ENCODE measurements at places on chromosomes 1 and 21. TPM values are rescaled to one million over a fixed set of nuclear protein-coding genes. Genes with fewer than 3 reads are reported as not detected.
A peak's percentile ranks its signal among the peaks of the same experiment; 100 is the strongest.

- no peaks in the 10 kb centered on the region for H3K27me3 ChIP-seq
- no peak overlapping the region for H3K4me3 ChIP-seq
- H3K27ac ChIP-seq = no peak overlapping the region
- no peaks in the 10 kb centered on the region for H3K4me1 ChIP-seq
- DNase-seq = no peak
Observed at GRCh38 chr1:17892225-17892624, 137.1 kb downstream of the ACTL8 start.

DNA sequence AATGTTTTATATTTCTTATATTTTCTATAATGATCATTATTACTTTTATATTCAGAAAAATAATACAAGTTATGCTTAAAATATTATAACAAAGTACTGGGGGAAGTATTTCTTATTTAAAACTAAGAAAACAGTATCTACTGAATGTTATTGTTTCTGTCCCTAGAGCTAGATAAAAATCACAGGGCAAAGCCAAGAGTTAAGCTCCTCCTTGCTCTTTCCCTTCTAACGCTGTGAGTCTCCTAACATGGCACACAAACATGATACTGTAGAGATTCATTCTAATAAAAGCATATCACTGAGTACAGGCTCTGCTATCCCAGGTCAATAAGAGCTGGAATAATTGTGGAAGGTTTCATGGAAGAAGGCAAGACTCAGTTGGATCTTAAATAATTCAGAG, 53.4 kb downstream of the PTPN14 start:
- H3K27me3 ChIP-seq = no peaks in the 10 kb centered on the region
- no peak overlapping the region for H3K27ac ChIP-seq
- DNase-seq = no peak
- peaks cover 68% of the 10 kb centered on the region for H3K4me1 ChIP-seq
- no peak overlapping the region for H3K4me3 ChIP-seq
- H3K36me3 ChIP-seq = peaks cover under 1% of the 10 kb centered on the region

- no peak for DNase-seq
- peak overlapping the region; percentile 89 for H3K27ac ChIP-seq
- H3K27me3 ChIP-seq = no peaks in the 10 kb centered on the region
- peaks cover 1% of the 10 kb centered on the region for H3K36me3 ChIP-seq
- no peak overlapping the region for H3K4me3 ChIP-seq
Observed at GRCh38 chr1:43532716-43533115, 2.0 kb downstream of the PTPRF start.

The OR2M3 gene
- total RNA-seq = not detected

The SPAG17 gene
- total RNA-seq = not detected

The C4BPB gene
- 99.8 TPM for total RNA-seq

GRCh38 chr1:22860414-22860800, 112.3 kb downstream of the LACTBL1 start:
- H3K4me1 ChIP-seq = no peaks in the 10 kb centered on the region
- DNase-seq = no peak
- no peak overlapping the region for H3K4me3 ChIP-seq
- H3K27me3 ChIP-seq = no peaks in the 10 kb centered on the region
- H3K36me3 ChIP-seq = no peaks in the 10 kb centered on the region

GRCh38 chr1:27235827-27236226, 1.4 kb downstream of the WDTC1 start:
- peak overlapping the region; percentile 44 for H3K27ac ChIP-seq
- H3K27me3 ChIP-seq = no peaks in the 10 kb centered on the region
- no peaks in the 10 kb centered on the region for H3K36me3 ChIP-seq

- no peak for DNase-seq
- no peak overlapping the region for H3K27ac ChIP-seq
- no peaks in the 10 kb centered on the region for H3K27me3 ChIP-seq
- H3K4me3 ChIP-seq = no peak overlapping the region
Observed at GRCh38 chr1:42960122-42960390, 1.4 kb upstream of the SLC2A1 start.

DNA sequence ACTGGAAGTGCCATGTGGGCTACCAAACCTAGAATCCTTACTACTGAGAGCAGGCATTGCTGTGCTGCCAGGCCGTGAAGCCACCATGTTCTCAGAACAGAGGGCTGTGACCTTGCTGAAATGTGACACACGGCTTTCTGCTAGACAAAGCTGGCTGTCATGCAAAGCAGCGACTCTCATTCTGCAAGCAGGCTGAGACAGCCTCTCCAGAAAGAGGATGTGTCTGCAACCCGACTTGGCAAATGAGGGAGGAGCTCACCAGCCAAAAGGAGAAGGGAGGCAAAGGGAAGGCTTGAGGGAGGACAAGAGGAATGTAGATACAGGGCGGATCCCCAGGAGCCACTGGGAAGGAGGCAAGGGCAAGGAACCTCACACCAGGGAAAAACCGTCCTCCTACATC, 85.7 kb upstream of the KRTAP19-8 start:
- no peaks in the 10 kb centered on the region for H3K36me3 ChIP-seq
- no peak overlapping the region for H3K27ac ChIP-seq
- H3K4me1 ChIP-seq = no peaks in the 10 kb centered on the region
- no peak for DNase-seq
- no peak overlapping the region for H3K4me3 ChIP-seq

DNA sequence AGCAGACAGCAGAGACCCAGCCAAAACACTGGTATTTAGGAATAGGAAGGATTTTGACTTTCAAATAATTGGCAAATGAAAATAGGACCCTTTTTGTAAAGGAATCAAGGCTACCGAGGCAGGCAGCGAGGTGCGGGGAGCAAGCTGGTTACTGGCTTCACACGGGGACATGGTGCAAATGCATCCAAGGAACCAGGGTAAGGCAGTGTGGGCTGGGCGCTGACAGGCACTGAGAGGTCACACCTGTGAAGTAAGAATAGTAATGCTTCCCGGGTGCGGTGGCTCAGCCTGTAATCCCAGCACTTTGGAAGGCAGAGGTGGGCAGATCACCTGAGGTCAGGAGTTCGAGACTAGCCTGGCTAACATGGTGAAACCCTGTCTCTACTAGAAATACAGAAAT, 15.5 kb downstream of the CHAF1B start:
- DNase-seq = no peak
- no peaks in the 10 kb centered on the region for H3K36me3 ChIP-seq
- no peaks in the 10 kb centered on the region for H3K4me1 ChIP-seq
- no peak overlapping the region for H3K4me3 ChIP-seq

DNA sequence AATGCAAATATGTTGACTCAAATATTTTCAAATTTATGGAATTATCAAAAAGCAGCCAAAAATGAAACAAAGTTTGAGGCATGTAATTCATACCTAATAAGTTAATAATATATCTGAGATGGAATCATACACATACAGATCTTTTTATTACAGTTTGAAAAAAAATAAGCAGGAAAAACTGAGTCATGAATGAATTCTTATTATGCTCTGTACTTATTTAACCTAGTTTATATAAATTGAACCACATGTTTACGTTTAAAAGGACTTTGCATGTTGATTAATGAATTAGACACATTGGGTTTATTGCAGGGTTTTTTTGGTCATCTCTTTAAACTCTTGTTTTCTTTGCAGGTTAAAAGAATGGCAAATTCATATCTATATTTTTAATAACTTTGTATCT, 40.9 kb downstream of the CMPK1 start:
- no peaks in the 10 kb centered on the region for H3K27me3 ChIP-seq
- H3K36me3 ChIP-seq = 0 out of 2 replicates have a peak, but pooled peaks cover 1% of the 10 kb centered on the region
- no peak for DNase-seq
- H3K27ac ChIP-seq = no peak overlapping the region
- H3K4me1 ChIP-seq = peaks cover 29% of the 10 kb centered on the region
- no peak overlapping the region for H3K4me3 ChIP-seq

GRCh38 chr1:236149696-236150228, 7.4 kb downstream of the GPR137B start:
- H3K36me3 ChIP-seq = no peaks in the 10 kb centered on the region
- no peak for DNase-seq
- no peaks in the 10 kb centered on the region for H3K4me1 ChIP-seq
- no peak overlapping the region for H3K27ac ChIP-seq

GRCh38 chr1:87295445-87296110, 33.1 kb upstream of the LMO4 start:
- H3K4me3 ChIP-seq = no peak overlapping the region
- H3K27ac ChIP-seq = no peak overlapping the region
- H3K27me3 ChIP-seq = no peaks in the 10 kb centered on the region
- no peaks in the 10 kb centered on the region for H3K36me3 ChIP-seq
- DNase-seq = no peak
- no peaks in the 10 kb centered on the region for H3K4me1 ChIP-seq

GRCh38 chr1:10685196-10685807, 111.1 kb downstream of the CASZ1 start:
- H3K4me3 ChIP-seq = no peak overlapping the region
- H3K27ac ChIP-seq = no peak overlapping the region
- no peaks in the 10 kb centered on the region for H3K36me3 ChIP-seq
- H3K4me1 ChIP-seq = peaks cover 15% of the 10 kb centered on the region
- H3K27me3 ChIP-seq = no peaks in the 10 kb centered on the region

- H3K27me3 ChIP-seq = no peaks in the 10 kb centered on the region
- no peak for DNase-seq
- H3K36me3 ChIP-seq = no peaks in the 10 kb centered on the region
Observed at GRCh38 chr21:35616090-35616489, 444.2 kb downstream of the SETD4 start.

DNA sequence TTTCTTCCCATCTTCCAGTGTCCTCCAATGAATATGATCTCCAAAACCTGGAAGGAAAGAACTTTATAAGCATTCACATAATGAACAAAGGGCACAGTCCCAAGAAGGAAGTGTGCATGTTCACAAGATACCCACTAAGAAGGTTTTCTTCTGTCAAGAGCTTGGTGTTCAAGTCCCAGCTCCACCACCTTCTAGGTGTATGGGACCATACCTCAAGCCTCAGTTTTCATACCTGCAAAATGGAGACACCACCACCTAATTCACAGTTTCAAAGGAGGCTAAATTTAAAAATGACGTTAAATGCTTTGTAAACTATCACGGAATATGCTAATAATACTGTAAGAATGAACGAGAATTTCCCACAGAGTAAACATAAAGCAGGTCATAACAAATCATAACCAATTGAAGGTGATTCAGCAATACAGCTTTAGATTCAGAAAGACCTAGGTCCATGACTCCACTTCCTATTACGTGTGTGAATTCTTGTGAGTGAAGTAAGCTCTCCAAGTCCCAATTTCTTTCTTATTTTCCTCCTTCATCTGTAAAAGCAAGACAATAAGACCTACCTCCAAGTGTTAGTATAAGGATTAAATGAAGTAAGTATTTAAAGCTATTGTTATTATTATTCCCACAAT, 8.1 kb upstream of the KTI12 start:
- no peak overlapping the region for H3K4me3 ChIP-seq
- H3K36me3 ChIP-seq = no peaks in the 10 kb centered on the region
- no peak for DNase-seq

The TMEM240 gene
- total RNA-seq = 1.0 TPM

GRCh38 chr1:12619792-12620487, 1.9 kb upstream of the DHRS3 start:
- peak; percentile 83 for DNase-seq
- H3K4me3 ChIP-seq = peak overlapping the region; percentile 89
- H3K27me3 ChIP-seq = no peaks in the 10 kb centered on the region
- H3K4me1 ChIP-seq = peaks cover 4% of the 10 kb centered on the region

The S100A7 gene
- not detected for total RNA-seq

DNA sequence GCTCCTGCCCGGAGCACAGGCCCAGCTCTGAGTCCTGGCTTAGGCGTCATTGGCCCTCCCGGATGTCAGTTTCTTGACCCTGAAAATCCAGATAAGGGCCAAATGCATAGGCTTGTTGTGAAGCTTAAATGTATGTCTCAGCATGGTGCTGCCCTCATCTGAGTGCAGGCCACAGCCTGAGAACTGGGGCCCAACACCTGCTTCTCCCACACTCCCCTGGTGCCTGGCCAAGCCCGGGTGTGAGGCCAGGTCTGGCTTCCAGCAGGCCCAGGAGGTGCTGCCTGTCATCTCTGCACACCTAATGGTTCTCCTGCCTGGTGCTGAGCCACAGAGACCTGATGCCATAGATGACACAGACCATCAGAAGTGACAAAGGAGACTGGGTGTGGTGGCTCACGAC, 14.0 kb downstream of the MX2 start:
- no peak for DNase-seq
- H3K27me3 ChIP-seq = no peaks in the 10 kb centered on the region
- no peaks in the 10 kb centered on the region for H3K4me1 ChIP-seq
- H3K4me3 ChIP-seq = no peak overlapping the region

GRCh38 chr1:22115286-22115685, 27.6 kb downstream of the WNT4 start:
- DNase-seq = no peak
- no peaks in the 10 kb centered on the region for H3K36me3 ChIP-seq
- H3K4me1 ChIP-seq = no peaks in the 10 kb centered on the region
- no peaks in the 10 kb centered on the region for H3K27me3 ChIP-seq
- H3K27ac ChIP-seq = peak overlapping the region; percentile 1

The TNNI3K gene
- total RNA-seq = not detected

GRCh38 chr1:174013864-174014418, 8.2 kb downstream of the RC3H1 start:
- no peaks in the 10 kb centered on the region for H3K27me3 ChIP-seq
- H3K36me3 ChIP-seq = no peaks in the 10 kb centered on the region
- H3K4me1 ChIP-seq = peaks cover 5% of the 10 kb centered on the region
- H3K4me3 ChIP-seq = no peak overlapping the region

DNA sequence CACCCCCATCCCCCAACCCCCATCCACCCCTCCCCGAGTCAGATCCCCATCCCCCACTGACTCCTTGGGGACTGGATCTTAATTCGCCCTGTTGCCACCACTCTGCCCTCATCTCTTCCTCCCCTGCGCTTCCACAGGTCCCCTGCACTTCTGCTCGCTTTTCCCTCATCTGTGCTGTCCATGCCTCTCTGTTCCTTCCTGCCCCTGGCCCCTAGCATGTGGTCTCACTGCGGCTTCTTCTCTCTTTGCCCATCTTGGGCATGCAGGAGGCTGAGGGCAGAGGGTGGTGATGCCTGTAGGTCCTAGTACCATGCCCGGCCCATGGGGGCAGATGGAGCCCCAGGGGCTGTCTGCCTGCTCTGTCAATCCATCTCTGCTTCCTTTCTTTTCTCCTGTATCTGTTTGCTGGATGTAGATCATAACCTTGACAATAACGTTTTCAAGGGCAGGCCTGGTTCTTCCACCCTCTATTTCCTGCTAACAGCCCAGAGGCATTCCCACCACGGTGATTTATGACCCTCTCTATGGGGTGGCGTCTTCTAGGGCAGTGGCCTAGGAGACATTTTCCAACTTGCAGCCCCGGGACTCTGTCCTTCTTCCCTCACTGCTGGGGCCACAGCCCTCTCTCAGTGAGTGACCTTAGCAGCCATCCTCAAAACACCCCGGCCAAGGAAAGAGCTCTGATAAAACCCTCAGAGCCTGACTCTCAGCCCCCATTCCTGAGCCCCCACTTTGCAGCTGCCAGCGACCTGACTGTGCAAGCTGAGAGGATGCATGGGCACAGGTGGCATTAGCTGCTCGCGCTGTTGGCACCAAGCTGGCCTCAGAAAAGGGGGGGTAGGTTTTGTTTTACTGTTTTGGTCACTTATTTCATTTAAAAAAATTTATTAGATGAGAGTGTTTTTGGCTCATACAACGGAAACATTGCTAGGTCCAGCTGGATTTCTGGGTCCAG, 33.9 kb downstream of the TMEM51 start:
- H3K27ac ChIP-seq = peak overlapping the region; percentile 75
- no peaks in the 10 kb centered on the region for H3K36me3 ChIP-seq
- no peak for DNase-seq
- peaks cover 74% of the 10 kb centered on the region for H3K4me1 ChIP-seq
- no peak overlapping the region for H3K4me3 ChIP-seq

The FMO2 gene
- total RNA-seq = not detected

The LCE2A gene
- not detected for total RNA-seq
